GM12878 (cell line): ENCODE measurements at places on chromosomes 11 and 22. TPM values are rescaled to one million over a fixed set of nuclear protein-coding genes. Genes with fewer than 3 reads are reported as not detected.

DNA sequence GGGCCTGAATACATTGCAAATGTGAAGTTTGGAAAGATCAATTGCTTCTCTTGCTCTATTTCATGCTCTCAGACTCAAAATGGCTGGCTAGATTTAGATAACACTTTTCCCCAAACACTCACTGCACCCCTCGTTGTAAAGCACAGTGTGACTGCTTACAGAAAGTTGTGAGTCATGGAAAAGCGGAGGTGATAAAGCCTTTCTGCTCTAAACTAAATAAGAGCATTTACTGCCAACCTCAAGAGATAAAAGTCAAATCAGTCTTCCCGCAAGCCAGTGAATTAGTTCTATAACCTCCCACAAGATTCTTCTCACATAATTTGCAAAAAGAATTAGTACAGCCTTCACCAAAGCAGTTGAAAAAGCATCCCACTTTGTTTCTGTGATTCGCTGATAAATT is 168.7 kb downstream of the WT1 start:
- no peak for DNase-seq

Gene SCGB1A1
- total RNA-seq: 0.72 TPM in 1 of 2 replicates, not detected in the other

Gene FOLR1
- total RNA-seq: not detected in 2 replicates

GRCh38 chr22:27581688-27582087 is 219.9 kb downstream of the MN1 start:
- no peak for DNase-seq

DNA sequence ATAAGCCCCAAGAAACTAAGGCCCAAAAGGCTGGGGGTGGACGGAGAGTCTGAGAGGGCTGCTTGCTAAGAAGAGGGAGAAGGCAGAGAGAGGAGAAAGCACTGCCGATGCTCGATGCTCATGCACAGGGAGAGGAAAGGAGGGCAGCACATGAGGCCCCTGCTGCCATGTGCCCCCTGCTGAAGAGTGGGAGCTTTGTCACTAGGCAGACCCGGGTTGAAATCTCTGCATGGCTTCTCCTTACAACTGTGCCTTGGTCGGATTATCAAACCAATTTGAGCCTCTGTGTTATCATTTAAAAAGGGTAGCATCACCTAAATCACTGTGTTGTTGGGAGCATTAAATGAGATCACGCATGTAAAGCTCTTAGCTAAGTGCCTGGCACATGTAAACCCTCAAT is 330.5 kb downstream of the NXPE2 start:
- no peak for DNase-seq

Gene CDC45
- total RNA-seq: 45.4 and 49.3 TPM in 2 replicates

GRCh38 chr11:12272821-12273617 is 104.4 kb upstream of the PARVA start:
- DNase-seq: no peak

GRCh38 chr11:1554981-1555712 is 16.9 kb downstream of the DUSP8 start:
- DNase-seq: no peak

Gene MUC2
- total RNA-seq: 0.11 and 0.23 TPM in 2 replicates

- DNase-seq: no peak
Observed at GRCh38 chr11:5509803-5510202, at the start of gene UBQLN3. UBQLN3 (minus strand) TSS chr11:5509957; CDS start chr11:5509558, 399 bp downstream.

Gene FOLH1
- not detected in 2 replicates for total RNA-seq

- no peak for DNase-seq
Observed at GRCh38 chr11:824942-825341, 2.8 kb upstream of the CRACR2B start.

DNA sequence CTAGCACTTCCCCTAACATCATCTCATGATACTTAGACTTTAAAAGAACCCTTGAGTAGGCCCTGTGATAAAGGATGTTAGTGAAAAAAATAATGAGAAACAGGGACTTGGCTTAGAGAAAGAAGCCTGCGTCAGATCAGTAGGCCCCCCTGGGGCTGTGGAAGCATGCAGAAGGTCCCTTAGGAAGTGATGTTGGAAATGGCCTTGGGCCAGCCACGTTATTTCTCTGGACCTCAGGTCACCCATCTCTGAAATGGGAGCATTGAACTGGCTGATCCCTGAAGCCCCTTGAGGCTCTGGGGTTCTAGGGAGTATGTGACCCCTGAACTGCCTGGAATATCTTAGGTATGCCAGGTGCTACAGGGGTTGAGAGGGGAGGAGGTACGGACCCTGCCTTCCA is 40.2 kb downstream of the MCM5 start:
- no peak for DNase-seq

DNA sequence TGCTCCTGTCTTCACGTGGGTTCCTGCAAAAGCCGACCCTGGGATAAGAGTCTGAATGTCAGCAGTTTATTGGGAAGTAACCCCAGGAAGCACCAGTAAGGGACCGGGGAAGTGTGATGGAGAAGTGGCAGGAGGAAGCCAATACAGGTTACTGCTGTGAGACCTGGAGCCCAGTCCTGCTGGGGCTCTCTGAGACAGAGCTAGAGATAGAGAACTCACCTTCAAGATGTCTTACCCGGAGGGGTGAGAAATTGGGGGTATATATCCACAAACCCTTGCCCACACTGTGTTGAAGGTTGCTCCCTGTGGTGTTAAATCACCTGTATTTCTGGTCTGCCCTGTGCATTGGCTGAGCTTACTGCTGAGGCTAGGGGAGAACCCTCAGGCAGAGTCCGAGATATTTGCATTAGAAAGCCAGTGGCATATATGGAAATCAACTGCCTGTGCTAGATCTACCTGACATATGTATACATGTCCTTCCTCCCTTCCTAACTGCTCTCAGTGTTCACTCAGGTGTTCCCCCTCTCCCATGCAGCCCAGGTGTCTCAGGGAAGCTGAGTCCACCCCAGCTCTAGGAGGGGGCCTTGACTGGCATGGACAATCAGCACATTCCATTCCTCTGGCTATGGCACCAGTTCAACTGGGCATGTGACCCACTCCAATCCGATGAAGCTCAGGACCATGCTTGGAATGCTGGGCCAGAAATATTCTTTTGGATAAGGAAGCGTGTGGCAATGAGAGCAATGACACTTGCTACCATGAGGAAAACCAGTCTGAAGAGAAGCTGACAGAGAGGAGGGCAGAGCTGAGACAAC is 6.8 kb upstream of the MICAL2 start:
- no peak for DNase-seq

- DNase-seq: no peak
Observed at GRCh38 chr11:70540196-70540595, 141.9 kb downstream of the CTTN start.

Gene GDPD4
- not detected in 2 replicates for total RNA-seq

GRCh38 chr22:35315855-35316745 is 16.4 kb downstream of the TOM1 start:
- DNase-seq: no peak

DNA sequence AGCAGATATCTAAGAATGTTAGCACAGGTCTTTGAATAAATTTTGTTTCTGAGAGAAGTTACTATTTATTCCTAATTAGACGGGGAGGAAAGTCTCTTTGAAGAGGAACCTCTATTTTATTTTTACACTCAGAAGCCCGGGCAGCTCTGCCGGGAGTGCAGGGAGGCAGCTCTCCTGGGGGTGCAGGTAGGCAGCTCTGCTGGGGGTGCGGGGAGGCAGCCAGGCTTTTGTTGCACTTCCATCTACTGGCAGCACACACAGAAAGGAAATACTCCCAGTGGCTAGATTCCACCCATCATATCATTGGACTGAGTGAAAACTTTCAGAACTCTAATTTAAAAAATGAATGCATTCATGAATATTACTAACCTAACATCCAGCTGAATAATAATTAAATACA is 24.6 kb downstream of the OR10A6 start:
- no peak for DNase-seq

DNA sequence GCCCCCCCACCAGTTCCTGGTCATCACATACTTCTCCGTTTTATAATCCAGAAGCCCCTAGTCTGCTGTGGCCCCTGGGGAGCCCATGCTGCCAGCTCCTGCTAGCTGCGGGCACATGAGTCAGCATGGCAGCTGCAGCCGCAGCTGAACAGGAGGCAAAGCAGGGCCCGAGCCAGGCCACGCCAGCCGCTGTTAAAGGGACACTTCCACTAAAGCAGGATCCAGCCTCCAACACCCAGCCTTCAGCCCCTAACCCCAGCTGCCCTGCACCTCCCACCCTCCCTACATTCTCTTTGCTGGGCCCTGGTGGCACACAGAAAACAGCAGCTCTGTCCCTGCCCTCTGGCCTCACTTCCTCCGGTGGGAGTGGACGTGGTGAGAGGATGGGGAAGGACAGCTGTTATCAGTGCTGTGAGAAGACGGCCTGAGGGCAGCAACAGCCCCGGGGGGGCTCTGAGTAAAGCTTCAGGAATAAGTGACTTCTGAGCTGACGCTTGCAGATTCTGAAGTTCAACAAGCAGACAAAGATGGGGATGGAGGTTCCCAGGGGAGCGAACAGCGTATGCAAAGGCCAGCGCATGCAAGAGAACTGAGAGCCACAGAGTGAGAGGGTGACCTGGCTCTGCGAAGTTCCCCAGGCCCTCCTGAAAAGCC is 688 bp upstream of the LRRC74B start:
- DNase-seq: no peak

DNA sequence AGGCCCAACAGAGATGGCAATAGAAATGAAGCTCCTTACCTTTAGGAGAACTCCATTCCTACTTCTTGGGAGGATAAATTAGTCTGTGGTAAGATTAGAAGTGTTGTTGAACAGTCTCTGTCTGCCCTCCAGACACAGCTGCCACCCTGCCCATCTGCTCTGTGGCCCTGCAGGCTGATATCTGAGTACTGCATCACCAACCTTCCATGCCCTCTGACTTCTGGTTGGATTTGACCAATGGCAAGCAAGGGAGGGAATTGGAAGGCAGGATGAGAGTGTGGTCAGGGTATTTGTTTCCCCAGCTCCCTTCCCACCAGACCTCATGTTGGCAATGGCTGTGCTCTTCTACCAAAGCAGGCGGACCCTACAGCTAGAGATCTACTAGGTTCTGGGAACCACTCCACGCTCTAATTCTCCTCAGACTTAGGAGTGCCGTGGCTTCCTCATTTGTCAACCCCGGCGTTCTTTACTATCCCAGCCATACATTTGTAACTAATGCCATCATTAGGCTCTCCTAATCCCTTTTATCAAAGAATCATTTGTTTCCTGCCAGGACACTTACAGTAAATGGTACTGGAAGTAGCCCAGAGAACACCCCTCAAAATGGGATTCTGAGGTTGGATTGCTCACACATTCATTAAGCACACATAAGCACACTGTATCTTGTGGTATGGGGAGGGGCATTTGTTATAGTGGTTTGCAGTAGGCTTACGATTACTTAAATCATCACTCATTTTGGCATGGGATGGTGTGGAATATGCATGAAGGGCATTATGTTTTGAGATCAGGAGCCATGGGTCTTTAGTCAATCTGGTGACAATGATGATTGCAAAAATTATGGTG is 35.4 kb upstream of the CD44 start:
- no peak for DNase-seq

DNA sequence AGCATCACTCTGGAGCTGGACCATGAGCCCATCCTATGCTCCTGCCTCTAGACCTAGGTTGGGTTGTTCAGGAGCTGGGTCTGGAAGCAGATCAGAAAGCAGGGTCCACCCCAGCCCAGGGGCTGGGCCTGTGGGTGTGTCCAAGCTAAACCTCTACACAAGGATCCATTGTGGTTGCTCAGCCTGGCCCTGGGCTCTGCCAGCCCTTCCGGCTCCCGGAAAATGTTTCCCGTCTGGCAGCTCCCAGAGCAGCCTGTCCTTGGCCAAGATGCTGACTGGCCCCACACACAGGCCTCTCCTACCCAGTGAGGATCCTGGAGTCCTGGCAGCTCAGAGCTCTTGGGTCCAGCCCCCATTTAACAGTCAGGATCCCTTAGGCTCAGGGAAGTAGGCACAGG is 35.3 kb upstream of the FCHSD2 start:
- DNase-seq: no peak

GRCh38 chr22:40679249-40679963 is at the start of gene MCHR1:
MCHR1 (plus strand) TSS chr22:40679484; CDS start chr22:40679653, 169 bp downstream.
- no peak for DNase-seq

Gene CDCA5
- total RNA-seq: 78.1 and 81.4 TPM in 2 replicates

DNA sequence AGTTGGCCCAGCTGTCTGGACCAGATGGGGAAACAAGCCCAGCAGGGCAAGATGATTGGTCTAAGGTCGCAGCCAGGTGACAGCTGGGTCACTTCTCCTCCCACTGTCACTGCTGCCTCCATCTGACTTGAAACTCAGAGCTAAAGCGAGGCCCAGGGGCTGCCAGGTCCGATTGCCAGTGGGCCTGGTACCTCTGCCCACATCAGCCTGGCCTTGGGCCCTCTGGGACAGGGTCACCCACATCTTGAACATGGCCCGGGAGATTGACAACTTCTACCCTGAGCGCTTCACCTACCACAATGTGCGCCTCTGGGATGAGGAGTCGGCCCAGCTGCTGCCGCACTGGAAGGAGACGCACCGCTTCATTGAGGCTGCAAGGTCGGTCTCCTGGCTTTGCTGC is 5.8 kb downstream of the SSH3 start:
- no peak for DNase-seq

DNA sequence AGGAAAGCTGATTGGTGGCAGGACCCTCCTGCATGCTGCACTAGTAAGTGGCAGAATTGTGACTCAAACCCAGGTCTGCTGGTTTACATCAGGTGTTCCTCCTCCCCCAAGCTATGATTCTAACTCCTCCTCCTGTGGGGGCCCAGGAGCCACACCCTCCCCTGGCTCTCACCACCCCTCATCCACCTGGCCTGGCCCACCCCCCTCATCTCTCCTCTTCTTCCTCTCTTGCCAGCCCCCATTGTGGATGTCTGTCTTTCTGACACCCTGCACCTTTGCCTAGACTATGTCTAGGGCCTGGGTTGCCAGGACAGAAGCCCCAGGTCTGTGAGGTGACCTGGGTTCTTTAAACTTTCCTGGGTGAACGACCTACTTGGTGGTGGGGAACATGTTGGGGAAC is 59.9 kb downstream of the GRIK4 start:
- DNase-seq: no peak

DNA sequence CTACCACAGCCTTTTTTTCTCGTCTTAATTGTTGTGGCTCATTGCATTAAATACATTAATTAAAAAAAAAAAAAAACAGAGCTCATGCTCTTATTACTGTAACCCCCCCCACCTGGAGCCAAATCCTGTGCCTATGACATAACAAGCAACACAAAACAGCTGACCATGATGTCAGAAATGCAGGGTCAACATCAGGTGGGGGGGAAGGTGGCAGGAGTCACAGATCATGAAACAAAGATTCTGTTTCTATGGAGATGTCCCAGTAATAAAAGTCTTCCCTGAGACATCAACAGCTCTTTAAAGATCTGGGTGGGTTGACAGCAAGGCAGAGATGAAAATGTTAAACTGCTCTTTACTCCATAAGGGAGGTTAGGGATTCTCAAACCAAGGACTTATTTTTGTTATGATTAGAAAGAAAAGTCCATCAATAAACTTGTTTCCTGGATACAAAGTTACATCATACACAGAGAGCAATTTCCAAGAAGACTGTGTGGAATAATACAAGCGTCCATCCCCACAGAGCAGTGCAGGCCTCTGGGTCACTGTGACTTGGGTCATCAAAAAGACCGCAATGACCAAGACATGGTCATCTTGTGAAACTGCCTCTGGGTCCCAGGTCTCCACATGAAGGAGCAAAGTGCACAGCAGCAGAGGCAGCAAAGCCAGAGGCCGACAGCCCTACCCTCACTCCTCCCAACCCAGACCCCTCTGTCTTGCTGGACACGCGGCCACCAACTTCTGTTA is 42.7 kb upstream of the CYP2D6 start:
- DNase-seq: no peak

GRCh38 chr11:113263458-113264259 is 50.7 kb upstream of the TTC12 start:
- no peak for DNase-seq

- no peak for DNase-seq
Observed at GRCh38 chr22:19292458-19293230, 1.1 kb upstream of the CLTCL1 start.

Gene TMEM191B
- total RNA-seq: 0.48 and 2.2 TPM in 2 replicates

Gene RIN1
- total RNA-seq: 0.48 and 0.69 TPM in 2 replicates

GRCh38 chr11:30000986-30001750 is 15.7 kb downstream of the KCNA4 start:
- no peak for DNase-seq

Gene KDM4E
- not detected in 2 replicates for total RNA-seq
